ENCODE measurements at places on chromosomes 7 and 10.

- H3K4me3 ChIP-seq = no peak overlapping the region
- H3K27ac ChIP-seq = no peak overlapping the region
- DNase-seq = no peak
- peaks cover 32% of the 10 kb centered on the region for H3K4me1 ChIP-seq
- peaks cover 6% of the 10 kb centered on the region for H3K36me3 ChIP-seq
Measured at GRCh38 chr7:43642897-43643630, 60.2 kb downstream of the STK17A start.

DNA sequence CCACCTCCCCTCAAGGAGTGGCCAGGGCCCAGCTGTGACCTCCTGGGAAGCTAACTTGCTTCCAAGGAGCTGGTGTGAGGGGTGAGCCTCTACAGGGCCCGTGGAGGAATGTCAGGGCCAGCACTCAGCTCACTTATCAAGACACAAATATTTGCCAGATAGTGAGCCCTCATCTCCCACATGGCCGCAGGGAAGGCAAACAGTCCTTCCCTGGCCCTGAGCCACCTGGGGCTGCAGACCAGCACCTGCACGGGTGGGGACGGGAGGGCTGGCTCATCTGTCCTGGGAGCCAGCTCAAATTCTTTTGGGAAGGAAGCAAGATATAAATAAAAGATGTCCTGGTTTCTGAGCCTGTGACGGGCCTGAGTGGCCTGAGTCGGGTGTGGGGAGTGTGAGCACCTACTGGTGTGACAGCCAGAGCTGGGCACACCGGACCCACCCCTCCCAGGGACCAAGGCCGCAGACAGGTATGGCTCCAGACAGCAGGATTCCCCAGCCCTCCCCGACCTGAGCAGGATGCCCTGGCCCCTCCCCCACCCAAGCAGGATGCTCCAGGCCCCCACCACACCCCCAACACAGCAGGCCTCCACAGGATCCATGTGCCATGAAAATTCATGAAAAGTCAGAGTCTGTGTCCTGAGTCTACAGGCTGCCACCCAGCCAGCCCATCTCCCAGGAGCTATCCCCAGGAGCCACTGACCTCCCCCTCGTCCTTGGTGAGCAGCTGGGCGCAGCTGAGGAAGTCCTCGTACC lies 148.0 kb downstream of the MAPK8 start:
- peaks cover 6% of the 10 kb centered on the region for H3K4me1 ChIP-seq
- no peak overlapping the region for H3K27ac ChIP-seq

DNA sequence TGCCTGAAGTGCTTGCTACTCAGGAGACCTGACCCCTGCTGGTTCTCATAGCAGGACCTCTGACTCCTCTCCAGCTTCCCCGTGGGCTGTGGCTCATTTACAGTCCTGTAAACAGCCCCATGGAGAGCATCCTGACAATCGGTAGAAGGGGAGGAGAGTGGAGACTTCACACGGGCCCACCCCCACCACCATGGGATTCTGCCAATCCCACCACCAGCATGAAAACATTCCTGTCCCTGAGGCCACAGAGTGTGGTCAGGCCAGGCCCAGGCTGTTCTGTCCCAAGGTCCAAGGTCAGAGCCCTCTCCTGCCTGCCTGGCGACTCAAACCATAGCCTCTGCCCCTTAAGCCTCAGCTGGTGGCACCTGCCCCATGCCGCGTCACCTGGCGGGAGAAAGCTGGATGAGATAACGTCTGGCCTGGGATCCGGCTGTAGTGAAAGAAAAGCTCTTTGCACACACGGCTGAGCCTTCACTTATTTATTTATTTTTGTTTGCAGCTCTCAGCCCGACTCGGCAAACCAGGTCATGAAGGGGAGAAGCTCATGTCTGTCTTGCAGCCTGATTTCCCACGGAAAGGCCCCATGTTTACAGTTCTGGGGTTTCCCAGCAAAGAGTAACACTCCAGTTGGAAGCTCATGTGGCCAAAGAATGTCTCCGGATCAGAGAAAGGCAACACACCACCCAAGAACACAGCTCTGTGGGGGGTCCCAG lies 293.6 kb upstream of the ZMIZ1 start:
- H3K27me3 ChIP-seq = no peaks in the 10 kb centered on the region
- no peaks in the 10 kb centered on the region for H3K36me3 ChIP-seq
- H3K27ac ChIP-seq = no peak overlapping the region
- DNase-seq = peak; percentile 17
- H3K4me3 ChIP-seq = no peak overlapping the region

- H3K27me3 ChIP-seq = no peaks in the 10 kb centered on the region
- H3K36me3 ChIP-seq = no peaks in the 10 kb centered on the region
- DNase-seq = peak; percentile 82
- peaks cover 5% of the 10 kb centered on the region for H3K4me1 ChIP-seq
Measured at GRCh38 chr7:116689790-116690259, 17.8 kb downstream of the MET start.

DNA sequence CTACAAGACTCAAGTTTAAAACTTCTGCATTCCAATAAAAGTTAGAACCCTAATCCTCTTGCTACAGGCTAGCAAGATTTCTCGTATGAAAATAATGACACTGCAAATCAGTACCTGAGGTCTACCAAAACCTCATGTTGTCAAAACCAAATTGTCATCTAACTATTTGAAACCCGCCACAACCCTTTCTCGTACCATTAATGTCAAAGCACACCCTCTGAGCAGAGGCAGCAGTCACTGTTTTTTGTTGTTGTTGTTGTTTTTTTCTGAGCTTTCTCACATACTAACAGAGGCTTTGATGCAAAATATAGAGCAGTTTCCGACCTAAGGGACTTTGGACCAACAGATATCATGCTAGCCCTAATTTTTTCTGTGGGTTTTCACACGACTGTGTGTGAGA lies 563.9 kb upstream of the C7orf33 start:
- no peak overlapping the region for H3K27ac ChIP-seq
- H3K4me1 ChIP-seq = no peaks in the 10 kb centered on the region
- no peaks in the 10 kb centered on the region for H3K27me3 ChIP-seq
- H3K36me3 ChIP-seq = no peaks in the 10 kb centered on the region
